RPMI8226 (cell line): ENCODE measurements at places on chromosomes 4 and X.

DNA sequence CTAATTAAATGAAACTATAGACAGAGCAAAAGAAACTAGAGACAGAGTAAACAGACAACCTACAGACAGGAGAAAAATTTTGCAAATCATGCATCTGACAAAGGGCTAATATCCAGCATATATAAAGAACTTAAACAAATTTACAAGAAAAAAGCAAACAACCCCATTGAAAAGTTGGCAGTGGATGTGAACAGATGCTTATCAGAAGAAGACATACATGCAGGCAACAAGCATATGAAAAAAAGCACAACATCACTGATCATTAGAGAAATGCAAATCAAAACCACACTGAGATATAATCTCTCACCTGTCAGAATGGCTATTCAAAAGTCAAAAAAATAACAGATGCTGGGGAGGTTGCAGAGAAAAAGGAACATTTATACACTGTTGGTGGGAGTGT lies 14.8 kb downstream of the ZNF280C start:
- no peak for DNase-seq

- no peak for DNase-seq
These were observed 328.7 kb downstream of the PCDH18 start for GRCh38 chr4:137203601-137204000.

DNA sequence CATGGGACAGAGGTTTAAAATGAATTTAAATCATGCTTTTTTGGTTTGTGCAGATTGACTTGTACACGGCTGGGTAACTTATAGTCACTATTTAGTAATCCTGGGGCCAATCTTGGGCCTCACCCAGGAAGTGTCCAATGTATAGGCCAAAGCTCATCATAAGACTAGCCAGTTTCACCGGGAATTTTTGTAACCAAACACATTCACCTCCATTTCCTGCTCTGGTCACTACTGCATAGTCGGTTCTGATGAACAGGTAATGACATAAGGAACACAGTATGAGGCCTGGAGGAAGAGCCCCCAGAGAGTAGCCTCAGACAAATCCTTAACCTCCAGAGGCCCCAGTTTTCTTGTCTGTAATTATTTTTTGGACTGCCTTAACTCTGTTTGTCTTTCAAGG lies 81.9 kb downstream of the HPRT1 start:
- no peak for DNase-seq

DNA sequence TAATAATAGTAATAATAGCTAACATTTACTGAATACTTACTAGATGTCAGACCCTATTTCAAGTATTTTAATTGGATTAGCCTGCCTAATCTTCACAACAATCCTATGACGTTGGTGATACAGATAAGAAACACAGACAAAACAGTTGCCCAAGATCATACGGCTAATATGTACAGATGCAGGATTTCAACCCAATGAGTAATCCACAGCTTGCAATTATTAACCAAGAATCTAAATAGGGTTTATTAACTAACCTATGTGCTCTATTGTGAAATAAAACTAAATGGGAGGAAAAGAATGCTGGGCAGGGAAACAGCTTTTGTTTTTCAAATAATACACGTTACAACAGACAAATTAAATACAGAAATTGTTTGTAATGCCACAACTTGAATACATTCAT lies 23.4 kb downstream of the FBXO8 start:
- no peak for DNase-seq

GRCh38 chr4:74368596-74368995 lies 3.7 kb downstream of the EREG start:
- DNase-seq, result no peak
